ENCODE measurements at places on chromosomes 7 and 10.

GRCh38 chr7:77606562-77606961 lies 69.5 kb downstream of the PTPN12 start:
- H3K27me3 ChIP-seq = no peaks in the 10 kb centered on the region
- no peak for DNase-seq

- no peak for DNase-seq
- no peaks in the 10 kb centered on the region for H3K36me3 ChIP-seq
- no peak overlapping the region for H3K27ac ChIP-seq
Observed at GRCh38 chr10:106111246-106111645, 1053.3 kb downstream of the SORCS1 start.

- no peak overlapping the region for H3K4me3 ChIP-seq
- no peaks in the 10 kb centered on the region for H3K27me3 ChIP-seq
- H3K4me1 ChIP-seq = no peaks in the 10 kb centered on the region
Observed at GRCh38 chr10:9848981-9849380, 1168.7 kb upstream of the CELF2 start.

DNA sequence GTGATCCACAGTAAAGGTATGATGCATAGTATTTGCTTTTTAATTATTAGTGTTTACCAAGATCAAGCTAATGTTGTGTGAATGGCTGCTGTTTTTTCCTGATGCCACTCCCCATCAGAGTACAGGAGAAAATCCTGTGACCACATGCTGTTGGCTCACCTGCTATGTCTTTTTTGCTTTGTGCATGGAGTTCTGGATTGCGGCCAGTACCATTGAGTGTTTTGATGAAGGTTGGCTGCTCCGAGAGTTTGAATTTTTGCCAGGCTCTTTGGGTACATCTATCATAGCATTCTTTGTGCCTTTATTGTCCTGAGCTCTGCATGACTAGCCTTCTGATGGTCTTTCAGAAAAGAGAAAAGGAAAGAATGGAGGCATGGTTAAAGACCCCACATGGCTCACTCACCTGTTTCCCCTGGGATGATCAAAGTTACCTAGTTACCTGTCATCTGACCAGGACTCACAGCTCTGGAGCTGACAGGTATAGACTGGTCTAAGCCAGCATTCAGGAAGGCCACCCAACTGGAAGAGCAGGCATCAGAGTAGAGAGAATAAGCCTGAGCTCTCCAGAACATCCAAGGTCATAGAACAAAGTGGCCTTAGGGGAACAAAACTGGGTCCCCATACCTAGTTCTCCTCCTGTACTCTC lies 11.8 kb upstream of the SGPL1 start:
- H3K27ac ChIP-seq = no peak overlapping the region
- H3K27me3 ChIP-seq = peaks cover 17% of the 10 kb centered on the region
- no peak for DNase-seq

GRCh38 chr10:120477743-120478141 lies 20.7 kb downstream of the PLPP4 start:
- no peak overlapping the region for H3K27ac ChIP-seq
- DNase-seq = no peak
- peaks cover 3% of the 10 kb centered on the region for H3K4me1 ChIP-seq
- H3K36me3 ChIP-seq = no peaks in the 10 kb centered on the region
- H3K4me3 ChIP-seq = no peak overlapping the region
- peaks cover 13% of the 10 kb centered on the region for H3K27me3 ChIP-seq

- no peaks in the 10 kb centered on the region for H3K36me3 ChIP-seq
- no peak for DNase-seq
- H3K4me3 ChIP-seq = no peak overlapping the region
- H3K27me3 ChIP-seq = no peaks in the 10 kb centered on the region
Observed at GRCh38 chr7:121831351-121831750, 41.6 kb upstream of the PTPRZ1 start.

- no peaks in the 10 kb centered on the region for H3K4me1 ChIP-seq
- no peaks in the 10 kb centered on the region for H3K27me3 ChIP-seq
- no peak overlapping the region for H3K4me3 ChIP-seq
Observed at GRCh38 chr7:54749200-54749599, 9.8 kb downstream of the SEC61G start.

DNA sequence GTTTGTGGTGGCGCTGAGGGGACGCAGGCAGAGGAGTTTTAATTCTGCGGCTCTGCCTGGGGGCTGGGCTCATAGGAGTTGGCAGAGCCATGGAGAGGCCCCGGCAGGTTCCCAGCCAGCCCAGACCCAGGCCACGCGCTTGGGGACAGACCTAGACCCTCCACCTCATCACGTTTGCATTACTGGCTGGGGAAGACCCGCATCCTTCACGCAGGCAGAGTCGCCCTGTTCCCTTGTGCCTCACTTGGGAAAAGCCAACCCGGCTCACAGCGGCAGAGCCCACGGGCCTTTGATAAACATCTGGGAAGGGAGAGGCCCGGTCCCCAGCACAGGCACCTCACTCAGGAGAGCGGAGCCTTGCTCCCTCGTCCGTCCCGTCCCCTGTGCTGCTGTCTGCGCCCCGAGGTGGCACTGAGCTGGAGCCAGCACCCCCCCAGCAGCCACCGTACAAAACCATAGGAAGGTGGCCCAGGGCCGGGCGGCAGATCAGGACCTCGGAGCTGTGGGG lies 112.8 kb downstream of the CYTH3 start:
- no peaks in the 10 kb centered on the region for H3K27me3 ChIP-seq
- H3K27ac ChIP-seq = no peak overlapping the region
- no peak for DNase-seq
- H3K36me3 ChIP-seq = peaks cover 24% of the 10 kb centered on the region
- no peak overlapping the region for H3K4me3 ChIP-seq
- no peaks in the 10 kb centered on the region for H3K4me1 ChIP-seq

DNA sequence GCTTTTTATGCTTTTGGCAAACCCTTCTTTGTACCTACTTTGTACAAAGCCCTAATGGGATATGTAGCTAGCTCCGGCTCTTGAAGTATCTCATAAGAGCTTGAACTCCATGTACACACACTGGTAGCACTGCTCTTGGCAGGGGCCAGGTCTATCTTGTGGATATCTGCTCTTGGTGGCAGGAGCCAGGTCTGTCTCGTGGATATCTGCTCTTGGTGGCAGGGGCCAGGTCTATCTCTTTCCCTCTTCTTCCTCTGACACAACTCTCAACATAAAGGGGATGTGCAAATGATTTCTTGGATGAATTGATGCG lies 91.9 kb downstream of the WNT2 start:
- H3K27me3 ChIP-seq = no peaks in the 10 kb centered on the region
- no peaks in the 10 kb centered on the region for H3K4me1 ChIP-seq

GRCh38 chr10:73732931-73733623 lies 11.1 kb upstream of the SEC24C start:
- H3K4me1 ChIP-seq = peaks cover 11% of the 10 kb centered on the region
- H3K36me3 ChIP-seq = peaks cover 2% of the 10 kb centered on the region
- no peak overlapping the region for H3K27ac ChIP-seq

GRCh38 chr7:40945788-40946187 lies 757.1 kb downstream of the INHBA start:
- no peaks in the 10 kb centered on the region for H3K4me1 ChIP-seq
- no peak for DNase-seq
- H3K27me3 ChIP-seq = no peaks in the 10 kb centered on the region
- no peak overlapping the region for H3K4me3 ChIP-seq
- no peaks in the 10 kb centered on the region for H3K36me3 ChIP-seq

- no peaks in the 10 kb centered on the region for H3K36me3 ChIP-seq
- H3K27me3 ChIP-seq = no peaks in the 10 kb centered on the region
- no peak overlapping the region for H3K27ac ChIP-seq
- DNase-seq = no peak
- no peak overlapping the region for H3K4me3 ChIP-seq
Observed at GRCh38 chr10:132148261-132149251, 38.2 kb upstream of the DPYSL4 start.

DNA sequence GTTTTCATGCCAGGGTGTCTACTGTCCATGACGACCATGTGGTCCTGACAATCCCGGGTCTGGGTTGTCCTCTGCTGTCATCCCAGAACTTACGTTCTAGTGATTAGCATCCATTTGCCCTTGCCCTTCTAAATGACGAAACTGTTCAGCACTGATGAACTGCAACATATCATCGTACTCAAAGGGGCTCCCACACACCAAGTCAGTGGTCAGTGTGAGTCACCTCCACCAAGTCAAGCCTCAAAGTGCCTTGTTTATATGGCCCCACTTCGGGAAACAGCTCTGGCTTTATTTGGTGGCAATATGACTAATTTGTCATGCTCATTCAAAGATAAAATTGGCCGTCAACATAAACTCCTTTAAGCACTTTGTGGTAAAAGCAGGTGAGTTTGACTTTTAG lies 110.7 kb downstream of the FRMD4A start:
- no peak for DNase-seq
- no peaks in the 10 kb centered on the region for H3K4me1 ChIP-seq
- H3K36me3 ChIP-seq = no peaks in the 10 kb centered on the region
- H3K27ac ChIP-seq = no peak overlapping the region
- H3K27me3 ChIP-seq = peaks cover 23% of the 10 kb centered on the region

- H3K4me1 ChIP-seq = no peaks in the 10 kb centered on the region
- H3K27me3 ChIP-seq = peaks cover 6% of the 10 kb centered on the region
- no peak overlapping the region for H3K27ac ChIP-seq
- H3K4me3 ChIP-seq = no peak overlapping the region
- DNase-seq = no peak
- no peaks in the 10 kb centered on the region for H3K36me3 ChIP-seq
Observed at GRCh38 chr7:115300231-115300870, 378.5 kb downstream of the MDFIC start.

DNA sequence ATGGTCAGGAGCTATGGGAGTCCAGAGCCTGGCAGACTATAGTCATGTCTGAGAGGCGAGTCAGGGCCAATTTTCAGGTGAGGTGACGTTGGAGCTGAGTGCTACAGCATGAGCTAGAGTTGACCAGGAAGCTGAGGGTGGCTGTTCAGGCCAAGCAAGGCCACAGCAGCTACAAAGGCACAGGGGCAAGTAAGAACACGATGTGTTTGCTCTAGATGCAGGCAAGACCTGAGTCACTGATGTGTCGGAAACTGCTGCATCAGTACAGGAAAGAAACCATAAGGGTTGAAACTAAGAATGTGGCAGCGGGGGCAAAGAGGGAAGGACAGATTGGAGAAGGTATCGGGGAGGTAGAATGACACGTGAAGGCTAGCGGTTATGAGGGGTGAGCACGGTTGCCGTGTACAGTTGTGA lies 11.8 kb upstream of the RRP12 start:
- no peaks in the 10 kb centered on the region for H3K27me3 ChIP-seq
- H3K4me1 ChIP-seq = peaks cover 13% of the 10 kb centered on the region
- no peak for DNase-seq

GRCh38 chr10:49280001-49280408 lies 19.0 kb upstream of the C10orf71 start:
- H3K36me3 ChIP-seq = no peaks in the 10 kb centered on the region
- H3K27ac ChIP-seq = no peak overlapping the region
- H3K4me3 ChIP-seq = no peak overlapping the region
- H3K27me3 ChIP-seq = peaks cover 9% of the 10 kb centered on the region
- no peak for DNase-seq

DNA sequence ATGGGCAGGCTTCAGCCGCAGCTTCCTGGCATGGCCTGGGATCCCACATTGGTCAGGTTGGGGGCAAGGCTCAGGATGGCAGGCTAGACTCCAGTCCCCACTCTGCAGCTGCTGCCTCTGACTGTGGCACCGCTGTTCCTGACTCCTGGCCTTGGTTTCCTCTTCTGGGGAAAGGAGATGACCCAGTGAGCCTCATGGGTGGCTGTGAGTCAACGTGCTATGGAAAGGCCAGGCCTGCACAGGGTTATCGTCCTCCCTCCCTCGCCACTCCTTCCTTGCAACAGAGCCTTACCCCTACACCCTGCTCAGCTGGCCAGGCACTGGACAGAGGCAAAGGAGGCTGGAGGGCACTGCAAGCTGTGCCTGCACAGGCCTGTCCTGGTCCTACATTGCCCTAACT lies 36.1 kb upstream of the CHST15 start:
- no peak for DNase-seq
- H3K27ac ChIP-seq = peak overlapping the region; percentile 33
